Stimulated activated CD8-positive, alpha-beta memory T cell treated with anti-CD3 and anti-CD28 coated beads, Interleukin-15, amount 100 ng/mL, for 48 hours (primary cell): ENCODE measurements at places on chromosomes 3 and 15.
A peak's percentile ranks its signal among the peaks of the same experiment; 100 is the strongest.

- no peak for DNase-seq
These were observed 44.0 kb downstream of the CCDC54 start for GRCh38 chr3:107421170-107421792.

- no peak for DNase-seq
These were observed 128.2 kb downstream of the EPHB1 start for GRCh38 chr3:134923286-134923685.

DNA sequence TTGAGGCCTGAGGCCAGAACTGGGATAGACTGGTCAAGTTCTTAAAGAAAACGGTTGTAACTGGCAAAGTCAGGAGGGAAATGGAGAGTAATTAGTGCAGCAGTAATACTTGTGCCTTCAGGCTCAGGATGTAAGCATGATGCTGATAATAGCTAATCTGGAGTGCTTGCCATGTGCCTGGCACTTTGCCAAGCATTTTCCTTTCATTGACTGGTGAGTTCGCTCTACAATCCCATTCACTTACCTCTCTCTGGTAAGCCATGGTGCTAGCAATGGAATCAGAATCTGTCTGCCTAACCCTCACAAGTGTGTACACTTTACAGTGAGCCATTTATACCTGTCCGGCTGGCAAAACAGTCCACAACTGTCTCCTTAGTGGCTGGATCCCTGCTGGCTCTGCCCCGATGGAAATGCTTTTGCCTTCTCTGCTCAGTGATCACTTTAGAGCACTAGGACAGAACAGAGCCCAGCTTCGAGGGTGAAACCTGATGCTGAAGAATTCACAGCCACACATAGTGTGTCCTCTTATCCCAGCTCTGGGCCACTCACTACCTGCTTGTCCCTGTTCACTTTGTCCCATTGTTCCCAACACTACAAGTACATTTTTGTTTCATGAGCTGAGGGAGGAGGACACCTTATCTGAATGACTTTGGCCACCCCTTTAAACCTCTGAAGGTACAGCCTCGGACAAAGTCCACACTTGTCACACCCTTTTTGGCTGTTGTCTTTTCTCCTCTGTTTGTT lies 10.3 kb downstream of the CHP1 start:
- no peak for DNase-seq

GRCh38 chr3:157261000-157261399 lies 101.1 kb upstream of the CCNL1 start:
- no peak for DNase-seq

- DNase-seq, result no peak
These were observed 130.3 kb downstream of the LIPC start for GRCh38 chr15:58562135-58562534.

- no peak for DNase-seq
These were observed 288.6 kb downstream of the UACA start for GRCh38 chr15:70474471-70475406.

DNA sequence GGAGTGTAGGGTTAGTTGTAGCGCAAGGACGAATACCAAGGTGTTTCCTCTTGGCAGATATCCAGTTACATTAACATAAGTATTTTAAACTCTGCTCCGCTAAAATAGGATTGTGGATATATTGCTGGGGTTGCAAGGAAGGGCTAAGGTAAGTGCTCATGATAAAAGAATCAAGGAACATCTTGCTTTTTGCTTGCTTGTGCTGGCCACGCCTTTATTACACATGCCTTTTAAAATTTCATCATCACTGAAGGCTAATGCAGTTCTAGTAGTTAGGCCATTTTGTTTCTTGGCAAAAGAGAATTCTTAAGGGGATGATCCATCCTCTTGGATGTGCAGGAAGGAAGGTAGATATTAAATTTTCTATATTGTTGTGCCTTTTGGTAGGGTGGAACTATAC lies 415.6 kb upstream of the TPM1 start:
- DNase-seq, result no peak

- no peak for DNase-seq
These were observed 26.9 kb downstream of the ZNF589 start for GRCh38 chr3:48267782-48268181.

DNA sequence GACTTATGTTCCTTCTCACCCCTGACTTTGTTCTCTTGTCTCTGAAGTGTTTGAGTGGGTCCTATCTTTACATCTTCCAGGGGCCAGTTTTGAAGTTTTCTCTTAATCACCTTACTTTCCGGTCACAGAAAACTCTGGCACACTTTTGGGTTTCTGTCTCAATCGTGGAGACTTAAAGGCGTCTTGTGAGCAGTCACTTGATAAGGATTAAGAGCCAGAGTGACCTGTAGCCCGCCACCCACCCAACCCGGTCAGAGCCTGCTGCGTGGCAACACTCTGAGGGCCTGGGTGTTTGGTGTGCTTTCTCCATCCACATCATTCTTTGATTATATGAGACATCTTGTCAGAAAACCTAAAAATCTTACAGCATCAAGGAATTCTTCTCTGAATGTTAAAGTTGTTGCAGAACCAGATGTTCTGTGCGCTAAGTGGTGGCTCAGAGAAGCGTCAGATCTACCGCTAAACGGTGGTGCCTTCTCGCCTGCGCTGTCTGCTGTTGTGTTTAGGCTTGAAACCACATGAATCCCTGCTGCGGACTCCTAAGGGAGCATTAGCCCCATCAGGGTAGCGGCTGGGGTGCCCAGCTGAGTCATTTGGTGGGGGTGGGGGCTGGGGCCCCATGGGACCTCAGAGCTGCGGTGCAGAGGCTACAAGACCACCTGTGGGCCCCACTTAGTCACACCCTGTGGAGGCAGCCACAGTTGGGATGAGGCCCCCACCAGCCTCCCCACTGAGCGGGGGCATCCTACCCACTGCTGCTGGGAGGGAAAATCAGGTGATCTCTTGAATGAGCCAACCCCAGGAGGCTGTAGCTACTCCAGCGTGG lies 158.7 kb upstream of the BHLHE40 start:
- DNase-seq, result peak; percentile 79

DNA sequence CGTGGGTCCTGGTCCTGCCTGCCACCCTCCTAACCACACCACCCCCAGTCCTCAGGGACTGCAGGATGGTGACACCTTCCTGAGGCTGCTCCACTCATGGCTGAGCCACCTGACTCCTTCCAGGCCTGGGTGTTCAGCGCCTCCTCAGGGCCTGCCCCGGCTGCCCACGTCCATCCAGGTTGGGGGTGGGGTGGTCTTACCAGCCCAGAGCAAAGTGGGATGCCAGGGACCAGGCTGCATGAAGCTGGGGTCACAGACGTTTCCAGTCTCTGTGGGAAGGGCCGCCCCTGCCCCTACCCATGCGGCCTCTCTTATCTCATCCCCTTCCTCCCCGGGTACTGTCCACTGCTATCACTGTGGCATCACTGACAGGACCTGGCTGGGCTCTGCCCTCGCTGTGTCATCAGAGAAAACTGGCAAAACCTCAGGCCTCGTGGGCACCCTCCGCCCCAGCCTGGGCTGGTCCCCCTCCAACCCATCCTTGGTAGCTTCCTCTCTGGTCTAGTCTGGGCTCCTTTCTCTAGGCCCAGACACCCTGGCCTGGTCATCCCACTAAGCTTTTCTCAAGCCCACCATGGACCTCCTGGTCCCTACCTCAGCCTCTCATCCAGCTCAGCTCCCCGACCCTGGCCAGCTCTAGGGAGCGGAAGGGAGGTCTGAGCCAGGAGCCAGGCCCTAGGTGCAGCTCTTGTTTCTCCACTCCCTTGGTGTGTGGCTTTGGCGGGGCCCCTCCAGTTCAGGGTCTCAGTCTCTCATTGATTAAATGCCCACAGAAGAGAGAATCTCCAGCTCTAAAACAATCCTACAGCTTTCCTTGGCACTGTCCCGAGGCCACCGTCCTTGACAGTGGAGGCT lies 32.9 kb downstream of the WNT7A start:
- no peak for DNase-seq

- no peak for DNase-seq
These were observed 49.5 kb downstream of the GPR176 start for GRCh38 chr15:39870537-39870936.

GRCh38 chr3:193241716-193242115 lies 694 bp downstream of the PLAAT1 start:
- no peak for DNase-seq
